ENCODE measurements at places on chromosomes 2 and 18.
A peak's percentile ranks its signal among the peaks of the same experiment; 100 is the strongest.

GRCh38 chr2:20484810-20485611, 38.1 kb downstream of the RHOB start:
- no peak for DNase-seq

DNA sequence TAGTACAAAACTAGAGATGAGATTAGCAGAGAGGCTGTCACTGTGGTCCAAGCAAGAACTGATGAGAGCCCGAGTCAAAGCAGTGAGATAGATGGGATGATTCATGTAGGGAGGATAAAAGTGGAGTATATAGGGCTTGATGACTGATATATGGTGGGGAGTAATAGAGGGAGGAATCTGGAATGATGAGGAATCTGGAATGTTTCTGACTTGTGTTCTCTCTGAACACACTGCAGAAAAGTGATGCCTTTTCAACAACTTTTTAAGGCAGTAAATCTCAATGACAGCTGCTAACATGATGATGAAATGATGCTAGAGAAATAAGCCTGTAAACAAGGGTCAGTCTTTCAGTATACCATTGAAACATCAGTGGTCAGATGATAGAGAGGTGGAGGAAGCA, 143.5 kb upstream of the SP5 start:
- DNase-seq, result no peak

DNA sequence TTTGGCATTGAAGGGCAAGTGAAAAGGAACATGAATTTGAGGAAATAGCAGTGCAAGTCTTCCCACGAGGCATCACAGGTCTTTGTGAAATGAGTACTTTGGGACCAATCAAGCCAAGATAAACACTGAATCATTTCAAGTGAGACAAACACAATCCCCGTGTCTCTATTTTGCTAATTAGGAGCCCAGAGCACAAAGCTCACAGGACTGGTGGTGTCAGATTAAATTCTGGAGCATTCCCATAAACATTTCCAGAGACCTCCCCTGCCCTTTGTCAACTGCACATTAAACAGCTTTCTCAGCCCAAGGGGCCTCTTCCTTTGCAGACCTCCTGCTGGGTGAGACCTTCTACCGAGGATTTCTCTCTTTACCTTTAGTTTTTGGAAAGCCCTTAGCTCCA, 50.7 kb downstream of the DAPL1 start:
- peak; percentile 22 for DNase-seq

DNA sequence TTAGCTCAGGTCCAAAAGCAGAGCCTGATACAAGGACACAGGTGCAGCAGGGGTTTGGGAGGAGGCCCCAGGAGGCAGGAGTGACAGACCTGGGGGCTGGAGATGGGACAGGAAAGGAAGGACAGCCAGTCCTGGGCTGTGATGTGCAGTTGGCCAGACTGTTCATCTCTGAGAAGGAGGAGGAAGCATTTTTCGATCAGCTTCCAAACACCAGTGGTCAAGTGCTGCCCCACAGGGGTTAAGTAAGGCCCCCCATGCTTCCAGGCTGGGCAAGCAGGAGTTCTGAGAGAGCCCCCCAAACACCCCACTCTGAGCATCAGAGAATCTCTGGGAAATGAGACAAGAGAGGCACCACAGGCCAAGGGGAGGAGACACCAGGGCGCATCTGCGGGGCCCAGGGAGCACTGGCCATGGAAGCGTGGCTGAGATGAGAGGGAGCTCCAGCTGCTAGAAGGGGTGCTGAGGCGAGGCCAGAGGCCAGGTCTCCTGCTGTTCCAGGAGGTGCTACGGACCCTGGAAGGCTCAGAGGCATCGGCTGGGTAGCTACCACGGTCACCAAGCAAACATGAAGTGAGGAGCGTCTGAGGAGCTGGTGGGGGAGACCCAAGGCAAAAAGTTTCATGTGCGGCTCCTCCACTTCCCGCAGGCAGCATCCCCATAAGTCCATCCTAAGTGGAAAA, 5.6 kb upstream of the HDAC4 start:
- DNase-seq, result no peak

DNA sequence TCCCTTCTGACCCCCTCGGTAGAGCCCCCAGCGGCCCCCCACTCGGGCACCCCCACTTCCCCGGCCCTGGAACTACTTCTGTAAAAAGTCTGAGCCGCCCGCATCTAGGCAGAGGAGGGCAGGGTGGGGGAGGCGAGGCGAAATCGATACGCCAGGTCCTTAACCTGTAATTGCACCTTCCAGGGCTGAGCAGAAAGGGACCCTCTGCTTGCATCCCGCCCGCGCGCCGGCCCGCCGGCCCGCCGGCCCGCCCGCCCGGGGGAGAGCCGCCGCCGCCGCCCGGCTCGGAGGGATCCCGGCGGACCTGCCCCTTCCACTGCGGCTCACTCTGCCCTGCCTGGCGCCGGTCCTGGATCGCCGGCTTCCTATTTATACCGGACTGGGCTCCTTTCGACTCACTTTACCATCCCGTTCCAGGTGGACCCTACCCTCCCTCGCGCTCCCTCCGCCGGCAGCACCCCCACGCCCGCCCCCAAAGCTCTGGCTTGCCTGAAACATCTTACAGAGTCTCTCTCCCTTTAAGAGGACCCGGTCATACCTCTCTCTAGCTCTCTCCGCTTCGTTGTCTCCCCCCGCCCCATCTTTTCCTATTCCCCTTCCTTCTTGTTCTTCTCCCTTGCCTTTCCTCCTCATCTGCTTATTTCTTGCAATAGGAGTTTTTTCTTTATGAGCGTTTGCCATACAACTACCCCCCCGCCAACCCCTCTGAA, 797 bp downstream of the KLHL14 start:
- DNase-seq, result peak; percentile 22

GRCh38 chr2:15918761-15919356, 21.5 kb upstream of the MYCN start:
- DNase-seq, result no peak

DNA sequence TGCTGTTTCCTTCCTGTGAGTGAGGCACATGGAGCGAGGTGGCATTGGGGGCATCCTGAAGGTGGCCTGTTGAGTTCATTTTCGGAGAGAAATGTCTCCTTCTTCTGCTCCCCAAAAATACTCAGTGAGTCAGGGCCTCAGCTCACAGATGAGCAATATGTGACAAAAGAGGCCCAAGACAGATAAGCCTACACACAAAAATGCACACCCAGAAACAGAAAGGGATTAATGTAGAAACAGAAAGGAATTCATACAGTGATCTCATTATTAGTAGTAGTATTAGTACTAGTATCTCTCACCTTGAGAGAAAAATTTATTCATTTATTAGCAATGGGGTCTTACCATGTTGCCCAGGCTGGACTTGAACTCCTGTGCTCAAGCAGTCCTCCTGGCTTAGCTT, 5.1 kb downstream of the GPR75 start:
- no peak for DNase-seq

- no peak for DNase-seq
These were observed 1957.7 kb upstream of the CELF4 start for GRCh38 chr18:39523281-39523680.

All from NCI-H748 treated with DMSO at 0.1 percent for 48 hours (cell line).